ENCODE measurements at places on chromosomes 2 and 18.

DNA sequence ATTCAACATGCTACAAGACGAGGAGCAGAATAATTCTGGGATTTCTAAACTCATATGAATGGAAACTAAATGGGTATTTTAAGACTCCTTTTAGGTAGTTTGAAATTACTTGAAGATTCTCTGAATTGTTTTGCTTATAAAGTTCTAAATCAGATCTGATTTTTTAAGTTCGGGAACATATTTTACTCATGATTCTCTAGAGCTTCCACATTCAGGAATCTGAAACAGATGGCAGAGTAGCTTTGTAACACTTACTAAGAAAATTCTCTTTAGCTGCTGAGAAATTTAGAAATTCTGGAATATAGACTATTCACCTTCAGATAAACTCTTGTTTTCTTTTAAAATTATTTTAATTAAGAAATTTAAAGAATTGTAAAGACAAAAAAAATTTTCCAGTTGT lies 13.7 kb downstream of the RBBP8 start:
- no peak for DNase-seq

- no peak for DNase-seq
These were observed 30.3 kb upstream of the B3GNT7 start for GRCh38 chr2:231364961-231365810.

DNA sequence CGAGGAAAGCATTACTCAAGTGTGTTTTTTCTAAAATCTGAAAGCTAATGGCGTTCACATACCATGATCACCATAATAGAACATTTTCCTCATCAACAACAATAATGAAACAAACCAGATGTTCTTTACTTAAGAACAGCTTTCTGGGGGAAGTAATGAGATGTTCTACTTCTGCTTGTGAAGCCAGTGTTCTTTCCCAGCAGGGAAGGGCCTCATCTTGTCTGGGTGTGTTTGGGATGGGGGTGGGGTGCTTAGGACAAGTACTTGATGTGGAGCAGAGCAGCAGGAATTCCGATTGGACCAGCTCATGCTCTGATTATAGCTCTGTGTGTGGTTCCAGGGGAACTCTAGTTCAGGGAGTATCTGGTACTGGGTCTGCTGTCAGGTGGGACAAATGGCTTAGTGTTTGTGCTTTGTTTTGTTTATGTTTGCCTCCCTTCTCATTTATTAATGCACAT lies 163.0 kb upstream of the NOSTRIN start:
- no peak for DNase-seq

DNA sequence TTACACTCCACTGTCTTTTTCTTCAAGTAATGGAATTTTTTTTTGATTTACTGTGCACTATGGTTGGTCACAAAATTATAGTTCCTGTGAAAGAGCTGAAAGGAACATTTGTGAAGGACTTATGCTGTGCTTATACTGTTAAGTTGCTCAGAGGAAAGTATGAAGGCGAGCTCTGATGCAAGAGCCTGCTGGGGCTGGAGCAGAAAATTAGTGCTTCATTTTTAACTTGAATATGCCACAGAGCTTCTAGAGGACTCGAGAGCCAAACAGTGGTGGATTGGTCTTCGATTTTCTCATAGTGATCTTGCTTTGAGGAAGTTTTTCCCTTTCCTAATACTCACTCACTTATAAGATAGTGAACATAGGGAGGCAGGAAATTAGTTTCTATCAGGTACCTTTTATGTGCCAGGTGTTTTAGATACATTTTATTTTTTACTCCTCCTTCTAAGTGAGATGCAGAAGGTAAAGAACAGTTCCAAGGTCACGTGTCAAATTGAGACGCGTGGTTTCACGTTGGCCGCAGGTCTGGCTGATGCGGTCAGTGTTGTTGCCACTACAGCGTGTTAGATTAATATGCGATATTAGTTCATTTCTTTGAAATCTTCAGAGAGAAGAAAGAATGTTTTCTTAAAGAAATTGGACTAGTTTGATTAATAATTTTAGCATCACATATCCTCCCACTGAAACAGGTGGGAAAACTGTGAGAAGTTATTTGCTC lies 20.2 kb downstream of the GATA6 start:
- no peak for DNase-seq

GRCh38 chr18:45102863-45103262 lies 422.2 kb downstream of the SETBP1 start:
- DNase-seq: no peak

GRCh38 chr2:42249284-42249683 lies 80.1 kb downstream of the EML4 start:
- no peak for DNase-seq

DNA sequence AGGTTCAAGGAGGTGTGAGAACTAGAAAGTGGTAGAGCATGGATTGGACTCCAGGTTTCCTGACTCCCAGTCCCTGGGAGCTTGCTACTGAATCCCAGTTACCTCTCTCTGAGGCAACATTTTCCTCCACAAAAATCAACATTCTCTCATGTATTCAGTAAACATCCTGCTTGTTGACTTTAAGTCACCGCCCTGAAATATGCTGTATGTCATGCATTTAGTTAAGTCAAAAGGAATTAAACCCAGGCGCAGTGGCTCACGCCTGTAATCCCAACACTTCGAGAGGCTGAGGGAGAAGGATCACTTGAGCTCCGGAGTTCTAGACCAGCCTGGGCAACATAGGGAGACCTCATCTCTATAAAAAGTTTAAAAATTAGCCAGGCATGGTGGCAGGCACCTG lies 3.8 kb downstream of the MATN3 start:
- no peak for DNase-seq

DNA sequence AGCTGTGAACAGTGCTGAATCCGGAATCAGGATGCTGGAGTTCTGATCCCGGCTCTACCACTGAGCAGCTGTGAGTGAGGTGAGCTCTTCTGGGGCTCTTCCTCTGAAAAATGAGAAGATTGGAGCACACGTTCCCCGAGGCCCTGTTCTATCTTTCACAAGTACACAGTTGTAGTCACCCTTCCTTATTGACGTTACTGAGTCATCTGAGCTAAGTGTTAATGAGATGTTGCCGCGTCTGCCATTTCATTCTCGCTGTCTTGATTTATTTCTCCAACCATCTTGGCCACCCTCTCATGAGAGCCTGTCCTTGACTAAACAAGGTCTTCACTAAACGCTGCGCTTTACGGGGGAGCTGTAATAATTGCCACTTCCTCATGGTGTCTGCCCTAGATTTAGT lies 31.9 kb upstream of the EFR3B start:
- no peak for DNase-seq

GRCh38 chr2:148967578-148967977 lies 70.9 kb upstream of the LYPD6B start:
- DNase-seq: no peak

GRCh38 chr2:100718065-100718629 lies 101.8 kb upstream of the NPAS2 start:
- DNase-seq: no peak

- no peak for DNase-seq
These were observed 65.4 kb downstream of the PLA2R1 start for GRCh38 chr2:159996792-159997546.

DNA sequence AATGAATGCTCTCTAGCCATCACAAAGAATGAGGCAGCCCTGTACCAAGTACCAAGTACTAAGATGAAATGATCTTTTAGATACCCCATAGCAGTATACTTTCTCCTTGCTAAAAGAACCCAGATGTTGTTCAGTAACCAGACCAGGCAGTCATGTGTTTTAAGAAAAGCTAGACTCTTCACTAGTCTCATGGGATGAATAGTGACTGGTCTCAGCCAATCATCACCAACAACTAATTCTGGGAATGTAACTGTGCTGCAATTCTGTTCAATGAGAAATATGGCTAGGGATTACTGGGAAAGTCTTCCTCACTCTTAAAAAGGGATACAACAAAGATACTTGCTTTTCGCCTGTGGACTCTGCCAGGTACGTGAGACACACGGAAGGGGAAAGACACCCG lies 29.5 kb downstream of the MBOAT2 start:
- no peak for DNase-seq

- no peak for DNase-seq
These were observed 628.1 kb downstream of the BCL11A start for GRCh38 chr2:59925321-59925720.
